ENCODE measurements at places on chromosomes 2 and 18.

- DNase-seq = no peak
Measured at GRCh38 chr18:44537526-44537925, 143.2 kb upstream of the SETBP1 start.

GRCh38 chr18:60568220-60568619 is 195.6 kb upstream of the MC4R start:
- DNase-seq = no peak

- DNase-seq = no peak
Measured at GRCh38 chr18:58541789-58542425, 87.0 kb downstream of the ALPK2 start.

DNA sequence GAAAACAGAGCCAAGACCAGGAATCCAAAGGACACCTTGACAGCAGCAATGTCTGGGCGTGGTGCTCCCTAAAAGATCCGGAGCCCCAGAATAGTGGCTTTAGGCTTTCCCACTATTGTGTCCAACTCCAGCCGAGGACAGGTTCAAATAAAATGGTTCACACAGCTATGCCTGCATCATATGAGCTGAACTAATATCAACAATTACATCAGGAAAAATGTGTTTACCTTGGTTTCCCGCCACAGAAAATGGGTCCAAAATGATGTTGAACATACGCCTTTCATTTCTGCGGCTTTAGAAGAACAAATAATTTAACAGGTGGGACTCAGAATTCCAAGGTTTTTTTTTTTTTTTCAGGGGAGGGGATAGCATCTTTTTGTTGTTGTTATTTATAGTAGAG is 93.6 kb downstream of the OSR1 start:
- DNase-seq = no peak

- DNase-seq = no peak
Measured at GRCh38 chr2:209821806-209822205, 50.2 kb downstream of the UNC80 start.

GRCh38 chr18:45913276-45913675 is 53.9 kb downstream of the EPG5 start:
- DNase-seq = no peak

- DNase-seq = no peak
Measured at GRCh38 chr2:73223821-73224220, 9.2 kb downstream of the PRADC1 start.

GRCh38 chr2:219428469-219428868 is 6.2 kb upstream of the SPEG start:
- no peak for DNase-seq

GRCh38 chr18:23151414-23152099 is 16.3 kb downstream of the CABLES1 start:
- no peak for DNase-seq

DNA sequence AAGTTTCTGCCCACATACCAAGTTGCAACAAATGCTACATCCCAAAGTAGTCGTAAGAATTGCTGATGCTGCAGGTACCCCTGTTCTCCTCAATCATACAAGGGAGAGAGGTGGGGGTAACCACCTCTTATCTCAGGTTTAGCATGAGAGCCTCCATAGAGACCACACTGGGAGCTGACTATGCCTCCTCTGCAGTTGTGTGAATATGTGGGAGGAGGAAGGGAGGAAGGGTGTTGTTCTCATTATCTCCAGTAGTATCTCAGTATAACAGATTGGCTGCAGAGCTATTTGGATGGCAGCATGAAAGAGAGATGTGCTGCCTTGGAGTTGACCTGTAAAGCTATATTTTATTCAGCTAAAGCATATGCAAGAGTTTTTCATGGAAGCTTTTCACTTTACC is 690.7 kb downstream of the KCNJ3 start:
- DNase-seq = no peak

GRCh38 chr18:7579176-7579917 is 12.2 kb downstream of the PTPRM start:
- no peak for DNase-seq

DNA sequence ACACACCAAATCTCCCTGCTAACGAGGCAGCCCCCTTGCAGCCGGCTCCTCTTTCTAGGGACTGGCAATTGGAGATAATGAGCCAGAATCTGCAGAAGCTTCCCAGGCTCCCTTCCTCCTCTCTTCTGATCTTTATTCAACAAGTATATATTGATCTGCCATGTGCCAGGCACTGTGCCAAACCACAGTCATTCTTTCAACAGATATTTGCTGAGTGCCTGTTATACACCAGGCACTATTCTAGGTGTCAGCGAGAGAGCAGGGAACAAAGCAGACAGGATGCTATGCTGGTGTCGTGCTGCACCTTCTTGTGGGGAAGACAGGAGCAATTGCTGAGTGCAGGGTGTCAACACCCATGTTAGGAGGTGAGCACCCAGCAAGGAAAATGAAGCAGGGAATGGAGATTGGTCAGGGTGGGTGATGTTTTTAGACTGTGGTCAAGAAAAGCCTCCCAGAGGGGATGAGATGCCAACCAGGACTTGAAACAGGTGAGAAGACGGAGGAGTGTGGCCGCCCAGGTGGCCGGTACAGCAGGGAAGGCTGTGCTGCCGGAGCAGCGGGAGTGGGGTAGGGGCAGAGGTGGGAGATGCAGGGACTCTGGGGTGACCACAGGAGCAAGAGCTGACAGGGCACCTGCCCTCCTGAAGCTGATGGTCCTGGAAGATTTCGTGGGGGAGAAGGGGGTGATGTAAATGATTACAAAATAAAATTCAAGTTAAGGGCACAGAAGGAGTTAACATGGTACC is 307.6 kb upstream of the RAB12 start:
- no peak for DNase-seq

DNA sequence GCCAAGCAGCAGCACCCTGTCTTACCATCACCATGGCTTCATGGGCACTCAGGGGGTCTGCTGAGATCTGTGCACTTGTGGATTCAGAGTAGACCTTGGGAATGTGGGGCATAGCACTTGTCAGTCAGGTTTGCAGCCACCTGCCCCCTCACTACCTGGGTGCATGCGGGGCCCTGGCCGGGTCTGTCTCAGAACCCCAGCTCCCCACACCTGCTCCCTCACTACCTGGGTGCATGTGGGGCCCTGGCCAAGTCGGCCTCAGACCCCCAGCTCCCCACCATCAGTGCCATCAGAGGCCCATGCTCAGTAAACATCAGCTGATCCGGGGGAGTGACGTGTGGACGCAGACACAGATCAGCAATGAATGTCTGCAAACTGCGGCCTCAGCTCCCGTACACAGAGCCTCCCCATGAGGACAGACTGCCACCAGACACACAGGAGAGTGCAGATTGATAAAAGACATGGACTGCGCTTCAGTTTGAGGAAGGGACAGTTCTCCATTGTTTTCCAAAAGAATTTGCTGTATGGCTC is 205.1 kb downstream of the GLI2 start:
- no peak for DNase-seq

- no peak for DNase-seq
Measured at GRCh38 chr2:20868377-20868776, 45.5 kb upstream of the LDAH start.
